Skin of body (tissue), 3 donors: ENCODE measurements at places on chromosomes 1 and 21. TPM values are rescaled to one million over a fixed set of nuclear protein-coding genes. Genes with fewer than 3 reads are reported as not detected.

ARHGAP30 gene
- total RNA-seq = 7.9 TPM

FAM151A gene
- total RNA-seq = not detected

GRCh38 chr1:109252167-109252892 lies 3.0 kb downstream of the CELSR2 start:
- DNase-seq = no peak

GRCh38 chr1:37752213-37752582 lies 12.7 kb downstream of the EPHA10 start:
- DNase-seq = no peak

- DNase-seq = no peak
These were observed 61.7 kb upstream of the C1orf115 start for GRCh38 chr1:220628431-220628830.

GRCh38 chr1:208009706-208010444 lies 99.0 kb upstream of the CD34 start:
- DNase-seq = no peak

GRCh38 chr1:94864821-94865220 lies 44.7 kb downstream of the SLC44A3 start:
- DNase-seq = no peak

DNA sequence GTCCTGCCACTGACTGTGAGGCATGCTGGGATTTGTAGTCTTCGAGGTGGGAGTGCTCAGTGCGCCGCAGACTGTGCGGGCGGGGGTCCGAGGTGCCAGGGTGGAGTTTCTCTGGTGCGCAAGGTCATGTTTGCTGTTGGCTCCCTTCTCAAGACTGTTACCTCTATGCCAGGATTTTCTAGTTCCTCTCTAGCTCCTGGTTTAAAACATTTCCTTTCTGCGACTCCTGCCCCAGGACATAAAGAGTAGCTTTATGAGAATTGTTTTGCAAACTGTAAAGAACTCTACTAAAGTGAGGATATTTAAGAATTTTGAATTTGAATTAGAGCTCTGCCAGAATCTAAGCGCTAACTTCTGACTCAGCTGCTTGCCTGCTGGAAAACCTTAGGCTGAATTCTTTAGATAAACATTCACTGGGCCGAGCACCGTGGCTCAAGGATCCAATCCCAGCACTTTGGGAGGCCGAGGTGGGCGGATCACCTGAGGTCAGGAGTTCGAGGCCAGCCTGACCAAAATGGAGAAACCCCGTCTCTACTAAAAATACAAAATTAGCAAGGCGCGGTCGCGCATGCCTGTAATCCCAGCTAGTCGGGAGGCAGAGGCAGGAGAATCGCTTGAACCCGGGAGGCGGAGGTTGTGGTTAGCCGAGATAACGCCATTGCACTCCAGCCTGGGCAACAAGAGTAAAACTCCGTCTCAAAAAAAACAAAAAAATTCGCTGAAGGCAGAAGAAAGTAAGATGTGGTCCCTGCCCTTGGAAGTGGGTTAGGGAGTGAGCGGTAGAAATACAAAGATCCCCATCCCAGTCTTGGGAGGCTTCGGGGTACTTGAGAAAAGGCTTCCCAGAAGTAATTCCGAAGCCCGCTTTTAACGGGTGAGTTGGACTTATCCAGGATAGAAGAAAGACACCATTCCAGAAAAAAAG lies 992 bp upstream of the USP48 start:
- DNase-seq = no peak

DNA sequence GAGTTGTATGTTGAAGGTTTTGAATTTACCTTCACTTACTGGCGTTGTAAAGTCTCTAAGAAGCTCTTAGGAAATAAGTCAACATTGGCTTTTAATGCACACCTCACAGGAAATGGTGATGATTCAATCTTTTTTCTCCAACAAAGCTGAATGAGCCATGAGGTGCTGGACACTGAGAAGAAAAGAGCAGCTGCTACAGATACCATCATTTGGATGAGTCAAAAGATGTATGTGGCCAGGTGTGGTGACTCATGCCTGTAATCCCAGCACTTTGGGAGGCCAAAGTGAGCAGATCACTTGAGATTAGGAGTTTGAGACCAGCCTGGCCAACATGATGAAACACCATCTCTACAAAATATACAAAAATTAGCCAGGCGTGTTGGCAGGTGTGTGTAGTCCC lies 3.3 kb upstream of the IL23R start:
- no peak for DNase-seq

DNA sequence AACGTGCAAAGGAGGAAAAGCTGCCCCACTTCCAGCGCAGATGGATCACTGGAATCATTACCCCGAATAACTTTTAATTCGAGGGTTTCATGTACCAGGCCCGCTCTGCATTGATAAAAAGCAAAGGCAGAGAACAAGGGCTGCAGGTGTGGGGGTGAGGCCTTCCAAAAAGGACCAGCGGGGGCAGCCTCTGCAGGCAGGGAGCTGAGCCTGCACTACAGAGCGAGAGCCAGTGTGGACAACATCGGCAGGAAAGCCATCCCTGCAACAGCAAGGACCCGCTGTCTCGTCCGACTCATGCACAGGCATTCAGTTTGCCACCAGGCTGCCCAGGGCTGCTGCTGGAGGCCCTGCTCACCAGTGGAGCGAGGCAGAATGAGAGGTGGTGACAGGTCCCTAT lies 27.1 kb upstream of the AJAP1 start:
- no peak for DNase-seq

DNA sequence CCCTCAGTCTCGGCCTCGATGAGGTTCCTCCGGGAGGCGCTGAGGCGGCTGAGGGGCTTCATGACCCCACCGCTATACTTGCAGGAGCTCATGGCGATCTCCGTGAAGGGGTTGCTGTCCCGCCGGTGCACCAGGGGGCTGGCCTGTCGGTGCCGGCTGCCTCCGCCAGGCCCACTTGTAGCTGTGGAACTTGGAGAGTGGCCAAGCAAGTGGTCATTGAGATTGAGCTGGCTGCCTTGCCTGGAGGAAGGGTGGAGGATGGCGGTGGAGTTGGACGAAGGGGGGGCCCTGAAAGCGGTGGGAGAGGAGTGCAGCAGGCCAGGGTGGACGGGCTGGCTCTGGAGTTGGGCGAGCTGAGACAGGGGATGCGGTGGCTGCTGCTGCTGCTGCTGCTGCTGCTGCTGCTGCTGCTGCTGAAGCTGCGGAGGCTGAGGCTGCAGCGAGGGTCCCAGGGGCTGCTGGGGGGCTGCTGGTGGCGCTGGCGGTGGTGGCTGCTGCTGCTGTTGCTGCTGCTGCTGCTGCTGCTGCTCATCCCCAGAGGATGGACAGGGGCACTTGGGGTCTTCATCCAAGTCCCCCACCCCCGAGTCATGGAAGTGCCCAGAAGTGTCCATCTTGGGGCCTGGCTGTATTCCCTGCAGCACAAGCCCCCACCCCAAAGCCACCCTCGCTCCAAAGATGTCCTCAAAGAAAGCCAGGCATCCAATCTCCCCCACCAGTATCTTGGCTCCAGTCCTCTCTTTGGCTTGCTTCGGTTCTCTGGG lies 548 bp downstream of the KCNN3 start:
- no peak for DNase-seq

DNA sequence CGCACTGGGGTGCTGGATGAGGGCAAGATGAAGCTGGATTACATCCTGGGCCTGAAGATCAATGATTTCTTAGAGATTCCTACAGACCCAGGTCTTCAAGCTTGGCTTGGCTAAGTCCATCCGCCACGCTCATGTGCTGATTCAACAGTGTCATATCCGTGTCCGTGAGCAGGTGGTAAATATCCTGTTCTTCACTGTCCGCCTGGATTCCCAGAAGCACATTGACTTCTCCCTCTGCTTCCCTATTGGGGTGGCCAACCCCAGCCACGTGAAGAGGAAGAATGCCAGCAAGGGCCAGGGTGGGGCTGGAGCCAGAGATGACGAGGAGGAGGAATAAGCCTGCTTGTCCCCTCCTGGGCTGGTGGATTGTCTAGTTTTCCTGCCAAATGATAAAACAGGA lies 2.2 kb upstream of the CBR3 start:
- no peak for DNase-seq

DNA sequence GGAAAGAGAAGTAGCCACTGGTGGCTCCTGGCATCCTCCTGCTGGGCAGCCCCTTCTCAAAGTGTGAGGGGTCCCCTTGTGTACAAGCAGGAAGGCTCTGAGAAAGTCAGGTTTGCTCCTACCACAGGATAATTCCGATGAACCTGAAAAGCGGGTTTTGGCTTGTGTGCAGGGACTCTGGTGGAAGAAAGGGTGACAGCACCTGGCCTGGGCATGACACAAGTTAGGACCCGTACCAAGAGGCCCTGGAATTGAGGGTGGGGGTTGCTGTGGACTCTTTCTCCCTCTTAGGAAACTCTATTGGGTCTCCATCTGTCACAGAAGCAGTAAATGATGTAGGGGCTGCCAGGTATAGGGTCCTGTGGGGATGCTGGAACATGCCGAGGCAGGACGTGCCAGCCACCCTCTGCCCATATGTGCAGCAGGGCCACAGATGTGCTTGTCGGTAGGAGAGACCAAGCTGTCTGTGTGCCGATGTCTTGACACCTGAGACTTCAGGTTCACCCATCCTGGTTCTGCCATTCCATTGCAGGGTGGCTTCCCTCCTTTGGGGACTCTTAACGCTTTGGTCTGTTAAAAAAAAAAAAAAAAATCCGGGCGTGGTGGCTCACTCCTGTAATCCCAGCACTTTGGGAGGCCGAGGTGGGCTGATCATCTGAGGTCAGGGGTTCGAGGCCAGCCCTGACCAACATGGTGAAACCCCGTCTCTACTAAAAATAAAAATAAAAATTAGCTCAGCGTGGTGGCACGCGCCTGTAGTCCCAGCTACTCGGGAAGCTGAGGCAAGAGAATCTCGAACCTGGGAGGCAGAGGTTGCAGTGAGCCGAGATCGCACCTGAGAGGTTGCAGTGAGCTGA lies 9.8 kb downstream of the C1orf35 start:
- no peak for DNase-seq

DNA sequence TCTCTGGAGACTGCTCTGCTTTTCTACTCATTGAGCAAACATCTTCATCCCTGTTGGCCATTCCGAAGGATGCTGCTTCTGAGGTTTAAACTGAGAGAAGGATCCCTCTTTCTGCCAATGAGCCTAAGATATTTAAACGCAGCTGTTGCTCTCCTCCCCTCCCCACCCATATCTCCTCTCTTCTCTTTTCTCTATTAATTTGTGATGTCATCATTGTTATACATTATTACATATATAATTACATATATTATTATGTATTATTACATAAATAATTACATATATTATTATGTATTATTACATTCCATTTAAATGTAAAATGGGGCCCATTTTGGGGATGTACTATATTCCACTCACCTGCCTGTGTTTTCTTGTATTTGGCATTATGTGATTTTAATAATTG lies 82.7 kb upstream of the JUN start:
- no peak for DNase-seq

GRCh38 chr1:21926814-21927532 lies 10.1 kb downstream of the HSPG2 start:
- DNase-seq = no peak

TMEM61 gene
- 0.30 TPM for total RNA-seq

DNA sequence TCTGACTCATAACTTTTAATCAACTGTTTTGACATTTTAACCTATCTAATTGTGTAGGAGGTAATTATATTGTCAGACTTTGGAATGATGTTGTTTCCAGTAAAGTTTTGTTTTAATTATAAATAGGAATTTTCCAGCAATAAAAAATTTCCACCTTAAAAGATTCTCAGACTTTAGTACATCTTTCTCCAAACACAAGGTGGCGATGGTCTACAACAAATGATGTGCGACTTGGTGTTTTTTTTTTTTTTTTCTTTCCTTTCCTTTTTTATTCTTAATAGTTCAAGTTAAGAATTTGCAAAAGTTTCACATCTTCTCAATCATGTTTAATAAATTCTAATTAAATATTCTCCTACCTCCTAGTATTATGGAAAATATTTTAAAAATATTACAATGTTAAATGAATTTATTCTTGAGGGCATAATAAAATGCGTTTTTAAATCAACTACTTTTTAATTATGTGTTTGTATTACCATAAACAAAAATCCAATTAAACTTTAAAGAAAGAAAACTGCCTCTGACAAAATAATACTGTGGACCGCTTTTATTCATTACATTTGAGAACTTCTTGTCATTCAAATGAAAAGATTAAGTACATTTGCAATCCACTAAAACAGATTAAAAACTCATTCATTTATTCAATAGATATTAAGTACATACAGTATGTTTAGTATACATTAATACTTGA lies 4.4 kb upstream of the ADAMTS1 start:
- peak; percentile 54 for DNase-seq

DNA sequence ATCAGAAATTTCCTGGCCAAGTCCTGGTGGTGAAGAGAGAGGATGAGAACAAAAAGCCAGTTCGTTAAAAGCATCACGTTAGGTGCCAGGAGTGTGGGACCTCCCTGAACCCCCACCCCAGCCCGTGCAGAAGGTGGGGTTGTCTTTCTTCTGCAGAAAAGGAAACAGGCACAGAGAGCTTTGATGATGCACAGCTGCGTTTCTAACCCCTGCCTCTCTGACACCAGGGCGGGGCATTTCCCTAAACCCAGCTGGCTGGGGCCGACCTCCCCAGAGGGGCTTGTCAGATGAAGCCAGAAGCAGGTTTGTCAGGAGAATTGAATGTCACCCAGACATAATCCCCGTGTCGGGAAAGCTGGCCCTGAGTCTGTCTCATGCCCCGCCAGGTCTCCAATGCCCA lies 189.3 kb upstream of the EDN2 start:
- DNase-seq = no peak

GRCh38 chr1:209876078-209876800 lies 48.5 kb downstream of the UTP25 start:
- DNase-seq = no peak

COL11A1 gene
- 24.6 TPM for total RNA-seq

DNA sequence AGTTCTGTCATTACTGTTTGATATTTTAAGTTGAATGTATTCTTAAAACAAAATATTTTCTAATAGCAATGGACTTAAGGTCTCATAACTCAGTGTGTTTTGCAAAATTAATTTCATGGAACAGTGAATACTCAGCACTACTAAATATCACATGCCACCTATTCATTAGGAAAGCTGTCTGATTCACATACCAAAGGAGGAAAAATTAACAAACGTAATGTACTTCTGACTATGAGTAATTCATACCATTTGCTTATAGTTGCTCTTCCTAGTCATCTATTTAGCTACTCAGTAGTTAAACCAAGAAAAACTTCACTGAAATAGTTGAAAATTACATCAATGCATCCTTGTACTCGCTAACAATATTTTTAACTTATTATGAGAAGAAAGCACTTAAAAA lies 35.2 kb downstream of the TP53BP2 start:
- DNase-seq = no peak

- no peak for DNase-seq
These were observed 61.0 kb downstream of the POFUT2 start for GRCh38 chr21:45226540-45227326.

MYCL gene
- total RNA-seq = 9.6 TPM

GRCh38 chr21:36420571-36421339 lies 35.6 kb downstream of the CHAF1B start:
- no peak for DNase-seq

SIPA1L2 gene
- total RNA-seq = 30.8 TPM
